Panc1 (cell line): ENCODE measurements at places on chromosomes 2 and 18. TPM values are rescaled to one million over a fixed set of nuclear protein-coding genes. Genes with fewer than 3 reads are reported as not detected.

DNA sequence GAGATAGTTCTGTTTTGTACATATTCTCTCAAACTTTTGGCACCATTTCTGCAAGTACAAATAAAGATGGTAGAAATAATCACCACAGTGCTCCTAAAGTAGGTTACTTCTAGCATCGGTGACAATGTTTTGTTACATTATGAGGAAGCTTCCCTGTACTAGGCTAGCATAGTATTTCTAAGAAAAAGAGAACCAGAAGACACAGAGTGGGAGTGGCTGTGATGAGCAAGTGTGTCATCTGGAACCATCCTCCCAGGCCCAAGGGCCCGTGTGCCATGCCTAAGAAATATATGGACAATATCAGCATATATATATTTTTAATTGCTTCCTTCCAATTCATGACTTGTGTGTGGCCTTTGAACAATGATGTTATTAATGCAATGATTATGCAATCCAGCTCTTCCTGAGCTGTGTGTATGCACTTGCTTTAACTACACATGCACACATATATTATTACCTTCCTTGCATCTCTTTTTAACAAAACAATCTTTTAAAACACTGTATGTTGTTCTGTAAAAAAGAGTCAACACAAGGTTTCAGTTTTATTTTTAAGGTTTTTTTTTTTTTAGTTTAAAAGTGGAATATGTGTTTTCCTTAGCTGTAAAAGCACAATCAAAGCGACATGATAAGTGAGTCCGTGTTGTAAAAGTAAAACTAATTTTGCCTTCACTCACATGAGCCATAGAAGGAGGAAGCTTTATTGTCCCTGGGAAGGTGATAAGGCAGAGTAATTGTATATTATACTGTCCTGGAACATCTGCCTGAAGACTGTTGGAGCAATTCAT is 303.9 kb downstream of the ZNF407 start:
- no peak for DNase-seq

LRP1B gene
- total RNA-seq: 0.54 TPM

SPTBN1 gene
- total RNA-seq: 169 TPM

DNA sequence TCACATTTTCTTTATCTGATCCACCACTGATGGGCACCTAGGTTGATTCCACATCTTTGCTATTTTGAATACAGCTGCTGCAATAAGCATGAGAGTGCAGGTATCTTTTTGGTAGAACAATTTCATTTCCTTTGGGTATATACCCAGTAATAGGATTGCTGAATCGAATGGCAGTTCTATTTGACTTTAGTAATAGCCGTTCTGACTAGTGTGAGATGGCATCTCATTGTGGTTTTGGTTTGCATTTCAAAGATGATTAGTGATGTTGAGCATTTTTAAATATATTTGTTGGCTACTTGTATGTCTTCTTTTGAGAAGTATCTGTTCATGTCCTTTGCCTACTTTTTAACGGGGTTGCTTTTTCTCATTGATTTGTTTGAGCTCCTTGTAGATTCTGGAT is 72.3 kb downstream of the CCDC138 start:
- no peak for DNase-seq

LRATD1 gene
- total RNA-seq: 0.05 TPM

SPOPL gene
- 21.8 TPM for total RNA-seq

CTDP1 gene
- 52.8 TPM for total RNA-seq

AOX1 gene
- 3.0 TPM for total RNA-seq

- no peak for DNase-seq
Measured at GRCh38 chr2:67651565-67651964, 254.4 kb downstream of the ETAA1 start.

ALPI gene
- total RNA-seq: not detected

GRCh38 chr2:98050070-98050469 is 36.9 kb upstream of the VWA3B start:
- DNase-seq: no peak

AMER3 gene
- total RNA-seq: not detected

- no peak for DNase-seq
Measured at GRCh38 chr2:54981385-54981784, 68.9 kb downstream of the RTN4 start.

SEPTIN10 gene
- 100.0 TPM for total RNA-seq

DNA sequence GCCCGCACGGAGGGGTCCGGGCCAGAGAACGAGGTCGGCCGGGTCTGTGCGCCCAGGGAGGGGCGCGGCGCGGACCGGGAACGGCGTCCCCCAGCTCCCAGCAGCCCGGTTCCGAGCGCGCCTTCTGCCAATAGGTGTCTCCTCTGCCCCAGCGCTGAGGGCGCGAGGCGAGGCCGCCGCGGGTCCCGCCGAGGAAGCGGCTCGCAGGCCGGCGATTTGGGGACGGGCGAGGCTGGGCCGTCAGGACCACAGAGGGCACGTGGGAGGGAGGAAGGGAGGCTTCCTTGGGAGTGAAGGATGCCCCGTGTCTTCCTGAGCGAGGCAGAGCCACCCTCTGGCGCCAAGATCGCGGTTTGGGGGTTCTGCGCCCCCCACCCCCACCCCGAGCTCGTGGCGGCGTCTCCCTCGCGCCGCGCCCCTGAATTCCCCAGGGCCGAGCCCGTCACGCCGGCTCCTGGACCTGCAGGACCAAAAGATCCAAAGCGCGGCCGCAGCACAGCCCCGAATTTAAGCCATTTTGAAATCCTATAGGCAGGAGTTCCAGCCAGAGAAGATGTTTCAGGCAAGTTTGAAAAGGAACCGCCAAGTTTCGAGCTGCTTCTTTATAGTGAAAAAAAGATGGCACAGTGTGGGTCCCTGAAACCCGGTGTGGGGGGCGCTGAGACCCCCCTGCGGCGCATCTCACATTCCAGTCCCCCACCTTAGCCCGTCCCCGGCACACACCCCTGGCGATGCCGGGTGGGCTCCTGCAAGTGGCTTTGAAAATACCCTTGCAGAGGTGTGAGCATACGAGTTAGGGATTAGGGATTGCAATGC is 909 bp downstream of the NFATC1 start:
- no peak for DNase-seq

BARD1 gene
- 22.2 TPM for total RNA-seq

- no peak for DNase-seq
Measured at GRCh38 chr2:160918906-160919503, 241.2 kb upstream of the TANK start.

- no peak for DNase-seq
Measured at GRCh38 chr2:240383871-240384700, 51.4 kb upstream of the GPC1 start.

GRCh38 chr18:78511666-78512601 is 467.7 kb upstream of the SALL3 start:
- no peak for DNase-seq

CPO gene
- total RNA-seq: not detected

DNA sequence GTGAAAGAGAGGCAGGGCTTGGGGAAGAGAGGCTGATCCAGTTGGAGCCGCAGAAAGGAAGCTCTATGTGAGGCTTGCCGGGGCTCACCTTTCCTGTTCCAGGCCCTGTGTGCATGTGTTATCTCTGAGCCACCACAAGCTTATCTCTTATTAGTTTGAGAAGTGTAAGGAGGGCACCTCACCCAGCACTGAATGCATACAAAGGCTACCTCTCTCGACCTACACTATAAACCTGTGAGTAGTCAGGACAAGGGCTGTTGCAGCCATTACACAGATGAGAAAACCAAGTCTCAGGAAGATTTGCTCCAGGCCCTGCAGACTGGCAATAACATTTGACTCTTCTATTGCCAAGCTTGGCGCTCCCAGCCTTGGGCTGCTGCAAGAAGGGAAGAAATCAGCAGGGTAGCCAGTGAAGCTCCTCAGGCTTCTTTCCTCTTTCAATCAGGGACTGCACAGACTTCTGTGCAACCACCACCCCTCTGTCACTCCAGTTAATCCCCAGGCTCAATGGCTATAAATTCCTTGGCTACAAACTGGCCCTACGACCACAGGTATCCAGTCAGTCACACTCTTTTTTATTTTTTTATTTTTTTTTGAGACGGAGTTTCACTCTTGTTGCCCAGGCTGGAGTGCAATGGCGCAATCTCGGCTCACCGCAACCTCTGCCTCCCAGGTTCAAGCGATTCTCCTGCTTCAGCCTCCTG is 73.8 kb downstream of the CLHC1 start:
- no peak for DNase-seq

DNA sequence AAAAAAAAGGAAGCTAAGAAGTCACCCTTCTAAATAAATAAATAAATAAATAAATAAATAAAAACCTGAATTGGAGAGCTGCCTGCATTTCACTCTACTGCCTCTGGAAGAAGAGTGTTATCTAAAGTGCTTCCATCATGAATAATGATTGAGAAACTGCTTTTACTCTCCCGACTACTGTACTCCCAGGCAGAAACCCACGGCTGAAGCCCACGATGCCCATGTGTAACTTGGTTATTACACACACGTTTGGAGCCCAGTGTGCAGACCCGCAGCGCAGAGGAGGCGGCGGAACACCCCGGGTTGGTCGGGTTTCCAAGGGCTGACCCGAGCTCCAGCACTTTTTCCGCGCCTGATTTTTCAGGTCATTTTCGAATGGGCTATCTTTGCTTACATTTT is 697 bp upstream of the SPATS2L start:
- DNase-seq: no peak

GRCh38 chr2:62407838-62408237 is 98.2 kb downstream of the TMEM17 start:
- DNase-seq: no peak

FSIP2 gene
- total RNA-seq: 0.03 TPM

HOXD8 gene
- not detected for total RNA-seq

DNA sequence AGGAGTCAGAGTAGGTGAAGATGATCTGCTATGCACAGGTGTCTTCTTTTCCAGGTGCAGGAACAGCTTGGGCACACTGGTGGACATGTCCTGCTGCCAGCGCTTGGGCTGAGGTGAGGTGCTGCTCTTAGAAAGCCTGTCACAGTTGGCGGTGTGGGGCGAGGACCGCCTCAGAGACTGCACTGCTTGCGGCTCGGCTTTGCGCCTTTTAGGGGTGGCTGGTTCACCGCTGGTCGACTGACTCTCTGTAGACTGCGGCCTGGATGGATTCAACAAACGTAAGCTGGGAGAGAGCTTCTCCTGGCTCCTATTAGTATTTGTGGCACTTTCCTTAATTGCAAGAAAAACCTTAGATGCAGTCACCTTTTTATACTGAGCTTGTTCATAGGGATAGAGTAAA is 1.7 kb downstream of the MSL3B start:
- no peak for DNase-seq

- DNase-seq: no peak
Measured at GRCh38 chr2:37767959-37768925, 96.8 kb upstream of the CDC42EP3 start.

DNA sequence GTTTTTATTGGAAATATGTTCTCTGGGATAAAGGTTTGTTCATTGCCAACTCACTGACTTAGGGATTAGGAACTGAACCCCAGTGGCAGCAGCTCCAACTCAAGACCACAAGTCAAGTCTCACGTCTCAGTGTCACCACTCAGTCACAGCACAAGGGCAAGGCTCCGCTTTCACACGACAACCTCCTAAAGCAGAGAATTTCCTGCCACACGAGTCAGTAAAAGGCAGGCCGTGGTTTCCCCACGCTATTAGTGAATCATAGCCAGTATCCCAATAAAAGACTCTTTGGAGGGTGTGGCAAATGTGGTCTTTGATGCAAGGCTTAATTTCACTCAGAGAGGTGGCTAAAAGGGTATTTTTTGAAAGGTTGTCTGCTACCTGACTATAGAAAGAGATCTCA is 57.6 kb downstream of the PIEZO2 start:
- no peak for DNase-seq

ITGA4 gene
- total RNA-seq: 0.36 TPM

- no peak for DNase-seq
Measured at GRCh38 chr2:204984518-204984917, 439.2 kb downstream of the PARD3B start.

ADGRF3 gene
- total RNA-seq: not detected

DNA sequence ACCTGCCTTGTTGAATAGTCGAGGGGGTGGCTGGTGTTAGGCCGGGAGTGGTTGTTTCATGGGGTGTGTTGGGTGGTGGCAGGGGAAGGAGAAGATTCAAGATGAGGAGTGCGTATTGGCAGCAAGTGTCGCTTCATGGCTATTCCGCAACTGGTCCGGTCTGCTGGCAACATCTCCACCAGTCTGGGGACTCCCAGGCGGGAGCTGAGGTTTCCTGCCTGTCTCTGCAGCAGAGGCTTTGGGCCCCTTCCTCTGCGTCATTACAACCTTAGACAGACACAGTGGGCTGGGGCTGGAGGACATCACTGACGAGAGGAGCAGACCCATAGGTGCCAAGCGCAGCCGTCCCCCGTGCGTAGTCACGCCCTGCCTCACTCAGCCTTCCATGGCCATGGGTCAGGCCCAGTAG is 64.0 kb upstream of the MCFD2 start:
- DNase-seq: no peak

TIGD1 gene
- 5.1 TPM for total RNA-seq

- DNase-seq: no peak
Measured at GRCh38 chr2:158128168-158128973, 26.7 kb downstream of the UPP2 start.

DNA sequence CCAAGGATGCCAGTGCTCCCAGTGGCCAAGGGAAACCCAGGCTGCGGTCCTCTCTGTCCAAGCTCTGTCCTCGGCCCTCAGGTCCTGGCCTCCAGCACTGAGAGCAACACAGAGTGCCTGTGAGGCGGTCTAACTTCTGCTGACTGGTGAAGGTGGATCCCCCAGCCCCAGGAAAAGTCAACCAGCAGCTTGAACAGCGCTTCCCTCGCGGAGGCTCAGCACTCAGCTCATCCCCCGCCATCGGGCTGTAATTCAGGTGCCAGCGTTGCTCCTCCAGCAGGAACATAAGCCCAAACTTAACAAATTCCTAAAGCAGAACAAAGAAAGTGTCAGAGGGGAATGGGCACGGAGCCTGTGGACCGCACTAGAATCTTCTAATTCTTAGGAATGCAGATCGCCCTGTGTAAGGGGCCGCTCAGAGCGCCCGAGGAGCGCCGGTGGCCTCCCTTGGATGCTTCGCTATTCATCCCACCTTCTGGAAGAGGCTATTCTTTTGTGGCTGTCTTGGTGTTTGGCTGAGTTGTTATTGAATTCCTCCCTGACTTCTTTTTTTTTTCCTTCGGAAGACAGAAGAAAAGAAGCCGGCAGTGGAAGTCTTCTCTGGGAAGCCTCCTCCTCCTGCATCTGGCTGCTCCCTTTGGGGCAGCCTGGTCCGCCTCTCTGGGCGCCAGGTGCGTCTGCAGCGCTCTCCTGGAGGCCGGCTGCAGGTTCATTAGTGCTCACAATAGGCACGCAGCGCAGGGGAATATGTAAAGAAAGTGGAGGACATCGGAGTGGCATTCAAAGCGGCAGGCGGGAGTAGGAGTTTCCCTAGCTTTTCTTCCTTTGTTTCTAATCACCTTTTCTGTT is 905.6 kb downstream of the TSN start:
- no peak for DNase-seq

DNA sequence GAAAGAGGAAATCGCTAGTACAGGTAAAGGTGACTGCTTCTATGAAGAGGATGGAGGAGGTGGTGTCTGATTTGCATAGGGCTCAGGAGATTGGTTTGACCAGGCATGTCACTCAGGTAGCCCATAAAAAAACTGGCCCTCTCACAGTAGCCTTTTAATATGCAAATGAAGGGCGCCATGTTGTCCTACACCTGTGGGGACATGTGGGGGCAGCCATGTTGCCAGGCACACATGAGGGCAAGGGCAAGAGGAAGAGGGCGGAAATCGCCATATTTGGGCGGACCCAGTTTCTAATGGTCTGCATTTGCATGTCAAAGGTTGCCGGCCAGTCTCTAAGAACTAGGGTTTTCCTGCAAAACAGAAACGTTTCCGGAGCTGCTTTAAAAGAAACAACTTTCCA is 1330.6 kb downstream of the DSC3 start:
- DNase-seq: no peak
